ENCODE measurements at places on chromosomes 12 and 14. TPM values are rescaled to one million over a fixed set of nuclear protein-coding genes. Genes with fewer than 3 reads are reported as not detected.

GRCh38 chr12:124533456-124533855, 34.0 kb downstream of the NCOR2 start:
- H3K36me3 ChIP-seq: peaks cover 1% of the 10 kb centered on the region
- H3K4me3 ChIP-seq: no peak overlapping the region
- DNase-seq: no peak
- H3K4me1 ChIP-seq: peaks cover 28% of the 10 kb centered on the region
- no peaks in the 10 kb centered on the region for H3K27me3 ChIP-seq

The COX8C gene
- total RNA-seq: not detected

DNA sequence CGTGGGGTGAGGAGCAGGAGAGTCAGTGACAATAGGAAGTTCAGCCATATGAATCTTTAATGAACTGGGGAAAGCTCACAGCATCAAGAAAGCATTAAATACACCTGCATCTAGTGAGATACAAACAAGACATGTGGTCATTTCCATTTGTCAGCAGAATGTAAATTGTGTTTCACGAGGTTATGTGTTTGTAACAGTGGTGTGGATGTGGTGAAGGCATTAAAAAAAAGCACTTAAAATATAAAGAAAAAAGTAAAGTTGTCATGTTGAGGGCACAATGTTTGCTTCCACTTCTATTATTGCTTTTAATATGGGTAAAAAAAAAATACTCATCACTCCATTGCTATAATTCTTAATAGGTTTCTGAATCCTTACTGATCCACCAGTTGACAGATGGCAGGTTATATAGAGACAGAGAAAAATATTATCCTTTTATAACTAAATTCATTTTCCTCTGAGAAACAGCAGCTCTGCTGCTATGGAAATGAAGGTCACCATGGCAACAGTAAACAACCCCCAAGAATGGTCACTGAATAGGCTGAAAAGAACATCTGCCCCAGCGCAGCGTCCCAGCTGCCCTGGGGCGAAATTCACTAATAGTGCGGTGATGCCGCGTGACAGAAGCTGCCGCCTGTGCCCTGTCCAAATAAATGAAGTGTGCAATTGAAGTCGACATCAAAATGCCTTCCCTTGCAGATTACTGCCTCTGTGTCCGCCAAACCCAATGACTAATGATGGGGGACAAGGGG, 226.1 kb downstream of the FOXN3 start:
- H3K27me3 ChIP-seq: no peaks in the 10 kb centered on the region
- no peak overlapping the region for H3K27ac ChIP-seq
- H3K36me3 ChIP-seq: peaks cover 9% of the 10 kb centered on the region
- DNase-seq: no peak

- H3K36me3 ChIP-seq: no peaks in the 10 kb centered on the region
- H3K27ac ChIP-seq: no peak overlapping the region
Measured at GRCh38 chr14:100678469-100678828, 48.2 kb upstream of the DLK1 start.

The OR6C76 gene
- total RNA-seq: not detected

DNA sequence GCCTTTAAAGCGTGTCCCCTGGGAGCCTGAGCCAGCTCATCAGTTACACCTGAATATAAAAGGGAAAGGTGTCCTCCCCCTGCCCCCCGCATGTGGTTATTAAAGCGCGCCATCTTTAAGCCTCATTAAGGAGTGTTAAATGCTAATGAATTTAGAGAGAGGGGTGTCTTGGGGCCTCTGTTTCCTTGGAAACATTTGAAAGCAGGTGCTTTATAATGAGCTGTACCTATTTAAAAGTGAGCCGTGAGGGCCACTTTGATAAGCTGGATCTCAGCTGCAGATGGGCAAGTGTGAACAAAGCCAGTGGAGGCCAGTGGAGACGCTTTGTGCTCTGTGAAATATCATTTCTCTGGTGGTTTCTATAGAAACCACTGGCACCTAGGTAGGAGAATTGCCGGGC, 84.0 kb downstream of the BEGAIN start:
- H3K27me3 ChIP-seq: no peaks in the 10 kb centered on the region
- no peak for DNase-seq
- H3K27ac ChIP-seq: no peak overlapping the region
- H3K36me3 ChIP-seq: no peaks in the 10 kb centered on the region

The ABCC9 gene
- 0.19 TPM for total RNA-seq

The GLIPR1L1 gene
- not detected for total RNA-seq

GRCh38 chr12:91213-91612, 24.6 kb downstream of the IQSEC3 start:
- no peak overlapping the region for H3K27ac ChIP-seq
- H3K4me3 ChIP-seq: no peak overlapping the region
- H3K36me3 ChIP-seq: no peaks in the 10 kb centered on the region
- no peak for DNase-seq
- peaks cover 17% of the 10 kb centered on the region for H3K27me3 ChIP-seq

The SIX1 gene
- total RNA-seq: not detected

The TESPA1 gene
- 86.5 TPM for total RNA-seq

The CFAP73 gene
- total RNA-seq: 2.0 TPM

The LBHD2 gene
- not detected for total RNA-seq

GRCh38 chr14:47919997-47920396, 244.6 kb upstream of the MDGA2 start:
- H3K4me3 ChIP-seq: no peak overlapping the region
- no peaks in the 10 kb centered on the region for H3K4me1 ChIP-seq
- no peaks in the 10 kb centered on the region for H3K27me3 ChIP-seq
- H3K36me3 ChIP-seq: no peaks in the 10 kb centered on the region
- H3K27ac ChIP-seq: no peak overlapping the region

DNA sequence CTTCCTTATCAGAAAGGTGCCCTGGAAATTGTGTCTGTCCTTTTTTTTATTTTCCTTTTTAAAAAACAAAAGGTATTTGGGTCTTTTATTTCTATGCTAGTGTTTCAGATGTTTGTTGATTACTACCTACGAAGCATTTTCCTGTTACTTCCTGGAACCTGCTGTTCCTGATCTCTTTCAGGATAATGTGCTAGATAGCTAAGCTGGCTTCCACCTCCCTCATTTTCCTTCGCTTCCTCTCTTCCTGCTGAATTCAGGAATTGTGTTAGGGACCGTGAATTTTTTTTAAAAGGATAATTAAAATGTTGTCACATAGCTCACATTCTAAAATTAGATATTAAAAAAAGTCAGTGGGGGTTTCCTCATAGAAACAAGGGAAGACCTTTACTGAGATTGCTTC, 27.7 kb downstream of the TMTC2 start:
- no peaks in the 10 kb centered on the region for H3K4me1 ChIP-seq
- DNase-seq: no peak
- H3K4me3 ChIP-seq: no peak overlapping the region
- no peaks in the 10 kb centered on the region for H3K27me3 ChIP-seq
- no peaks in the 10 kb centered on the region for H3K36me3 ChIP-seq
- no peak overlapping the region for H3K27ac ChIP-seq

The TMEM52B gene
- total RNA-seq: not detected

The TAMALIN gene
- 11.1 TPM for total RNA-seq

DNA sequence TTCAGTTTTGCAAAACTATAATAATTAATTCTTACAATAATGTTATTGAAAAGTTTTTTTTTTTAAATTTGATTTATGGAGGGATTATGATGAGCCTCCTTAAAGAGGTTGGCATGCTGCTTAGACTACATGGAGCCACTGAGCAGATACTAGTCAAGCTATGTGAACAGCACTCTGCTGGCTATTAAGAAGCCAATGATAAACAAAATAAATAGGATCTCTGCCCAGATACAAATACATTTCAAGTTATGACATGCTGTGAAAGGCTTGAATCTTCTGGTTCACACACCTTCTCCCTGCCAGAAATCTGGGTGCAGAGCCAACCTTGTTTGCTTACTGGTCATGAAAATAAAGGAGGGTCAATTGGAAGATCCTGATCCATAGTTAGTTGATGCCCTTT, 107.4 kb upstream of the NAV3 start:
- H3K4me3 ChIP-seq: no peak overlapping the region
- H3K4me1 ChIP-seq: no peaks in the 10 kb centered on the region
- H3K36me3 ChIP-seq: no peaks in the 10 kb centered on the region
- H3K27me3 ChIP-seq: no peaks in the 10 kb centered on the region
- DNase-seq: no peak

The LUM gene
- not detected for total RNA-seq

GRCh38 chr12:76764856-76765255, 941 bp downstream of the ZDHHC17 start:
- peak overlapping the region; percentile 97 for H3K27ac ChIP-seq
- H3K4me3 ChIP-seq: peak overlapping the region; percentile 96
- no peaks in the 10 kb centered on the region for H3K27me3 ChIP-seq
- peak; percentile 4 for DNase-seq
- H3K4me1 ChIP-seq: peaks cover 47% of the 10 kb centered on the region

The TMPRSS12 gene
- total RNA-seq: not detected

GRCh38 chr12:49806321-49806813, 21.8 kb downstream of the NCKAP5L start:
- H3K27me3 ChIP-seq: no peaks in the 10 kb centered on the region
- no peak overlapping the region for H3K27ac ChIP-seq
- H3K4me3 ChIP-seq: no peak overlapping the region
- no peaks in the 10 kb centered on the region for H3K4me1 ChIP-seq
- no peaks in the 10 kb centered on the region for H3K36me3 ChIP-seq

GRCh38 chr14:76413106-76413961, 37.4 kb downstream of the ESRRB start:
- H3K27me3 ChIP-seq: peaks cover 44% of the 10 kb centered on the region
- peaks cover 4% of the 10 kb centered on the region for H3K4me1 ChIP-seq
- no peaks in the 10 kb centered on the region for H3K36me3 ChIP-seq

The MYBPC1 gene
- total RNA-seq: not detected

- peaks cover 7% of the 10 kb centered on the region for H3K36me3 ChIP-seq
- H3K4me1 ChIP-seq: no peaks in the 10 kb centered on the region
- H3K4me3 ChIP-seq: no peak overlapping the region
- no peaks in the 10 kb centered on the region for H3K27me3 ChIP-seq
- H3K27ac ChIP-seq: no peak overlapping the region
Measured at GRCh38 chr12:107057071-107057834, 36.1 kb downstream of the CRY1 start.

The DNAH10 gene
- 0.44 TPM for total RNA-seq
